T-helper 9 cell (primary cell): ENCODE measurements at places on chromosomes 3 and 15.

- DNase-seq = no peak
Observed at GRCh38 chr15:101613130-101614000, 38.8 kb downstream of the TM2D3 start.

DNA sequence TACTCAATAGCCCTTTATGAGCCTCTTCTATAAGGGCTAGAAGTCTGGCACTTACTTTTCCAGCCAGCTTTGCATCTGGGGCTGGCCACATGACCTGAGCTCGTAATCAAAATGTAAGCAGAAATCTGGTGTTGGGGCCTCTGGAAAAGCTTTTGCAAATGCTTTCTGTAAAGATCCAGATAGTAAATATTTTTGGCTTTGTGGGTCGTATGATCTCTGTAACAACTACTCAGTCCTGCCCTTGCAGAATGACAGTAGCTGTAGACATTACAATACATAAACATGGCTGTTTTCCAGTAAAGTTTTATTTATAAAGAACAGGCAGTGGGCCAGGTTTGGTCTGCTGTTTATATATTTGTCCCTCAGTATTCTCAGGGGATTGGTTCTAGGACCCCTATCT is 46.2 kb upstream of the THRB start:
- DNase-seq = no peak

- no peak for DNase-seq
Observed at GRCh38 chr3:143538061-143538460, 310.2 kb downstream of the SLC9A9 start.

DNA sequence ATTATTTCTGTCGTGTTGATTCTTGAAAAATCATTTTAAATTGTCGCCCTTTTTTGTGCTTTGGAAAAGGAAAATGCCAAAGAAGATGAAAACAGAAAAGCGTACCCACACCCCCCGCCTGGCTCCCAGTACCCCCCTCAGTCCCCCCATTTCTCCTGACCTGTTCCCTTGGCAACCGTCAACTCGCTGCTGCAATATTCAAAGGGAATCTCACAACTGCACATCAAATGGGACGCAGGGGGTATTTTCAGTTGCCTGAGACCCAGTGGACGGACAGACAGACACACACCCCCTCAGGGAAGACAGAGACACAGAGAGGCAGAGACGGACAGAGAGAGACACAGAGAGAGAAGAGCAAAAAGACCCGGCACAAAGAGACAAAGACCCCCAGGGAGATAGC is 83.5 kb upstream of the PRR20G start:
- no peak for DNase-seq

GRCh38 chr15:56249092-56249491 is 5.4 kb upstream of the RFX7 start:
- DNase-seq = no peak

GRCh38 chr15:78873793-78874765 is 1.4 kb downstream of the MORF4L1 start:
- peak; percentile 28 for DNase-seq

GRCh38 chr15:98873441-98874218 is 134.0 kb downstream of the PGPEP1L start:
- no peak for DNase-seq

GRCh38 chr3:127706312-127706711 is 33.6 kb downstream of the ABTB1 start:
- DNase-seq = no peak

GRCh38 chr3:57004229-57004628 is 56.2 kb upstream of the SPATA12 start:
- DNase-seq = no peak

- no peak for DNase-seq
Observed at GRCh38 chr3:155617346-155617925, 127.4 kb downstream of the PLCH1 start.

GRCh38 chr3:16332904-16333426 is 68.0 kb downstream of the OXNAD1 start:
- DNase-seq = no peak

- no peak for DNase-seq
Observed at GRCh38 chr3:172042136-172042662, 2.8 kb downstream of the FNDC3B start.

DNA sequence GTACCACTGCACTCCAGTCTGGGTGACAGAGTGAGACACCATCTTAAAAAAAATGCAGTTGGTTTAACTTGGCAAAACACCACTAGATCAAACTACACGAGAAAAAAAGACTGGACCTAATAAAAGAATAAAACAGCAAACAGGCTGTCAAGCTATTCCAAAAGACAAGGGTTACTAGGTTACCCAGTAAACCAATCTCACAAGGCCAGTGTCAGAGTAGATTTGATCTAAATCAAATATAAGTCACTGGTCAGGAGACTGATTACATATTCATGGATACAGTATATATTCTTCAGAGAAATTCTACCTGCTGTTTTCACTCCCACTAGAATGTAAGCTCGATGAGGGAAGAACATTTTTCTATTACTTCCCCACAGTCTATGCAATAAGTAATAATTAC is 2.5 kb upstream of the GANC start:
- no peak for DNase-seq

GRCh38 chr3:124174476-124174875 is 182.6 kb upstream of the ROPN1 start:
- DNase-seq = no peak

- DNase-seq = no peak
Observed at GRCh38 chr3:45143673-45144671, 2.2 kb downstream of the CDCP1 start.

- DNase-seq = no peak
Observed at GRCh38 chr3:43074482-43074881, 31.4 kb downstream of the POMGNT2 start.

DNA sequence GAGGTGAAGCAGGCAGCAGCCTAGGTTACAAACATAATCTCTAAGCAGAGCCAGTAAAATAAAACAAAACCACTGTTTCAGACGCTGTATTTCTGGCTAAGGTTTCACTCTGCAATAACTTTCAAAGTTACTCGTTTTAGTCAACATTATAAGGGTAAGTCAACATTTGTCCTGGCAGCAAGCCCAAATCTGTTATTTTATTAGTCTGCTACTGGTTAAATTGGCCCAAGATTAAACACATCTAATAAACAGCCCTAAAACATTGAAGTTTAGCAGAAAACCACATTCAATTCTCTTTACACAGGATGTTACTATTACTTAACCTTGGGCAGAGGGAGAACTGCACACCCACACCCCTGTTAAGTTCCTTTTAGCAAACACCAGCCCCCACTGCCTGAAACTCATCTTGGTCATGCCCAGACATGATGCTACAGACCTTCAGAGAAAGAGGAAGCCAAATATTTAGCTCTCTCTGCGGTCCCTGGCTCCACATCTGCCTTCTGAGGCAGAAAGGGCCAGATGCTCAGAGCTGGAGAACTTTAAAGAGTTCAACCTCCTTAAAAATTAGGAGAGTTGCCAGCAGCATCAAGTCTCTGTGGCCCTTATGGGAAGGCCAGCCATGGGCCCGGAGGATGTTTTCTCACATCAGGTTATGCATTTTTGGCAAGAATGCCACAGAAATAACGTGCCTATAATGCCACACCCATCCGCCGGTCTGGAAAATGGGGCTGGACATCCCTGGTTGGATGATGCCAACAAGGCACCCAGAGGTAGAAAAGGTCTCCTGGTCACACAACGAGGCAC is 17.9 kb downstream of the ARHGEF3 start:
- peak; percentile 42 for DNase-seq

GRCh38 chr3:171135549-171135948 is 109.0 kb upstream of the SLC2A2 start:
- DNase-seq = no peak

- no peak for DNase-seq
Observed at GRCh38 chr3:122255757-122256439, 69.2 kb upstream of the CSTA start.

GRCh38 chr15:34987609-34988026 is 469 bp downstream of the ZNF770 start:
- no peak for DNase-seq

GRCh38 chr15:91031796-91032195 is 9.4 kb upstream of the VPS33B start:
- DNase-seq = no peak

DNA sequence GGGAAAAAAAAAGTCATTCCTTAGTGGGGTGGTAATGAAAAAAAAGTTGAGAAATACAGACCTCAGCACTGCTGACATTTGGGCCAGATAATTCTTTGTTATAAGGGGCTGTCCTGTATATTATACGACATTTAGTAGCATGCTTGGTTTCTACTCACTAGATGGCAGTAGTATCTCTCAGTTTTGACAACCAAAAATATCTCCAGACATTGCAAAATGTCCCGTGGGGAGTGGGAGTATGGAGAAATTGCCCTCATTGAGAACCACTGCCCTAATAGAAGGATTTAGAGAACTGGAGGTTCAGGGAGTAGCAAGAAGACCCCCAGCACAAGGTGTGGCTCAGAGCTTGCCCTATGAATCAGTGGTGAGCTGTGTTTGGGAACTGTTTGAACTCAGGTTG is 28.6 kb upstream of the TEX264 start:
- DNase-seq = no peak

GRCh38 chr15:39747326-39747725 is 35.3 kb downstream of the FSIP1 start:
- no peak for DNase-seq

DNA sequence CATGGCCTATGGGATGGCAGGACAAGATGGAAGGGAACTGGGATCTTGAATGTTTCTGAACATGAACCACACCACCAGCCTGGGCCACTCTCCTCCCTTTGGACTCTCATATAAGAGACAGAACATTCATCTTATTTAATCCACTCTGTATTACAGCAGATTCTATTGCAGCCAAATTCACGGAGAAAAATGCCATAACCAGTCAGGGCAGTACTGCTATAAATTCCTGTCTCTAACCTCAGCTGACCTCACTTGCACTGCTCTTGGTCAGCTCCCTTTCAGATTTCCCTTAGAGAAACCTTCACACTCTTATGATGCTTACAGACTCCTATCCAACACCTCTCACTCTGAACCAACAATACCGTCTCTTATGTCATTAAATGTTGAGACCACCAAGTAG is 101.4 kb downstream of the RYK start:
- no peak for DNase-seq

DNA sequence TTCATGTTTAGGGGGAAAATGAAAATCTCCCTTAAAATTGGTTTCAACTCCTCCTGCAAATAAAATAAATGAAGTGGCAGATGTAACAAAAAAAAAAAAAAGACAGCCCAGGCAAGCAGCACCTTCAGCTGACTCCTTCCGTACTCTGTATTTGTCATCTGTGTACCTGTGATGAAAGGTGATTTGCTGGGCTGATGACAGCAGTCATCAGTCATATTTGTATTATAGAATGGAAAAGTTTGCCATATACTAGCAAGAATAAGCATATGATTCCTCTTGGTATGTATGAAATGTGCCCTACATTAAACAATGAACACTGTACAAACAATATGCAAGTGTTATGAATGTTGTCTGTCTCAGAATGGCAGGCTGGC is 44.1 kb upstream of the WWTR1 start:
- DNase-seq = no peak

GRCh38 chr3:33229066-33229465 is 10.5 kb upstream of the SUSD5 start:
- DNase-seq = no peak

DNA sequence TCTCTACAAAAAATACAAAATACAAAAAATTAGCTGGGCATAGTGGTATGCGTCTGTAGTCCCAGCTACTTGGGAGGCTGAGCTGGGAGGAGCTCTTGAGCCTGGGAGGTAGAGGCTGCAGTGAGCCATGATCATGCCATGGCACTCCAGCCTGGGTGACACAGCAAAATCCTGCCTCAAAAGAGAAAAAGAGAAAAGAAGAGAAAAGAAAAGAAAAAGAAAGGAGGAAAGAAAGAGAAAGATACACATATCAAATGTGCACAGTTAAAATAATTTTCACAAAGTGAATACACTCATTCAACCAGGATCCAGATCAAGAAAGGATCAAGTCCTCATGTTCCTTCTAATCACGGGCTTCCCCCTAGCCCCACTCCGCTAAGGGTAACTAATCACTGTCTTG is 5.8 kb upstream of the C15orf61 start:
- DNase-seq = no peak

DNA sequence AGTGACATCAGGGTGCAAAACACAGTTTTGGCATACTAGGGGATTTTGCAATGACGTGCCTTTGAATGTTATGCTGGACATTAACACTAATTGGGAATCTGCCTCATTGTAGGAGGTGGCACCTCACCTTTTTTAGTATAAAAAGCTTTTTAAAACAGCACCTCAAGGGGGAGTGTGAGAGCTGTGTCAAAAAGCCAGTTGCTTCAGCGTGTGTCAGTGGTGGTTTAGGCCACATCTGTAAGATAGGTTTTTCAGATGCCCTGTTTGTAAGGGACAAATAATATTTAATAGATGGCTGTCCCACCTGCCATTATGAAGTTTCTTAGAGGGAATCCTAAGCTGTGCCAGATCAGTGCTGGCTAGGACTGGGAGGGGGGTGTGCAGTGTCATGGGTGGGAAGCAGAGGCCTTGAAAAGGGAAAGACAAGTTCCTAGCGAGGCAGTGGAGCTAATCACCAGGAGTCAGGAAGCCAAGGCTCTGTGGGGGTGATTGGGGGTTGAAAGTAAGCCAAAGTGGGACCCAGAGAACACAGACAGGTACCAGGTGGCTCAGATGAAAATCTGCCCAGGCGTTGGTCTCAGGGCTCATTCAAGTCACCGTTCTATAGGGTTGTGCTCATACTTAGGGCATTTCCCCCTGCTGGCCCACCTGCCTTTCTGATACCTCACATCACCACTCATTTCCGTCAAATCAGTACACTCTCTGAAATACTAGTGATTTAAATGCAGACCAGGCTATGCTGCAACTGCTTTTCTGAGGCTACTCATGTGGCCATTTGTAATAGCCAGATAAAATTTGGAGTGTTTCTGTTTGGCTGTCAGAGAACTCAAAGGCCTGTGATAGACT is 120.5 kb downstream of the BBX start:
- DNase-seq = no peak

- no peak for DNase-seq
Observed at GRCh38 chr3:24683633-24684384, 189.2 kb upstream of the THRB start.

DNA sequence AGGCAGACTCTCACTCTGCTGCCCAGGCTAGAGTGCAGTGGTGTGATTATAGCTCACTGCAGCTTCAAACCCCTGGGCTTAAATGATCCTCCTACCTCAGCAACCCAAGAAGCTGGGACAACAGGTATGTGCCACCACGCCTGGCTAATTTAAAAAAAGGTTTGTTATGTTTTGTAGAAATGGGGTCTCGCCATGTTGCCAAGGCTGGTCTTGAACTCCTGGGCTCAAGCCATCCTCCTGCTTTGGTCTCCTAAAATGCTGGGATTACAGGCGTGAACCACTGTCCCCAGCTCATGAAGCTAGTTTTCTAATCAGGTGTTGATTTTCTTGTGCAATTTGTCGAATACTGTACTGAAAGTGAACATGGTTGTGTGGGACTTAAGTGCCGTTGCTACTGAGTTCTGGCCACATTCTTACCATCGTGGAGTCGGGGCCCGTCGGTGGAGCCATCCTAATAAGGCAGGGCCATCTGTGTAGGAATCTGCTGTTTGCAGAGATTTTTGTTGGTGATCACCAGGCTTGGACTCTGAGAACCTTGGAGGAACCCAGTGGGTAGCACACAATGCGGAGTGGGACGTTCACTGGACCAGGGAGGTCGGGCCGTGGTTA is 193.2 kb downstream of the GOLGA6L6 start:
- no peak for DNase-seq
